ENCODE measurements at places on chromosomes 3 and 15.

DNA sequence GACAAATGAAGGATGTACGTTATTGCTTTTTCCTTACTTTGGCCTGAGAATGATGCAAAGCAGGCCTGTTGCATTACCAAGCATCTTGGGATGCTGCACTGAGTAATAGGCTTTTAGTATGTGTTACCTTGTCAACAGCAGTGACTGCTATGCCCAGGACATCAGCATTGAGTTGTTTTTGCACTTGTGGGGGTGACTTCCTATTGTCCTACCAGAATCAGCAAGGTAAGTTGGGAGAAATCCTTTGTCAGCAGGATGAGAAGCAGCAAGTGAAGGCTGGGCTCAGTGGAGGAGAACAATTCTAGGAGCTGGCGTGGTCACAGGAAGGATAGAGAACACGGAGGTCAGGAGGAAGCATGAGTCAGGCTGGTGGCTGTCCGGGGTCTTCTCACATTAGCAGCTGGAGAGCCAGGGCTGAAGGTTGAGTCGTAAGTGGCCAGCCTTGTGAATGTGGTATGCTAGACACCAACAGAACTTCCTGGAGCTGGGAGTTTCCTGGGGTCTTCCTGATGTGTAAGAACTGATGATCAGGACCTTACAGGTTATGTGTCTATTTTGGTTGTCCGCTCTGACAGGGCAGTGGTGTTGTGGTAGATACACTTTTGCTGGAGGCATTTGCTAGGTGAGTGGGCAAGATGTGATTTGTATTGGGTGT, 142.7 kb downstream of the FNDC3B start:
- DNase-seq = no peak

DNA sequence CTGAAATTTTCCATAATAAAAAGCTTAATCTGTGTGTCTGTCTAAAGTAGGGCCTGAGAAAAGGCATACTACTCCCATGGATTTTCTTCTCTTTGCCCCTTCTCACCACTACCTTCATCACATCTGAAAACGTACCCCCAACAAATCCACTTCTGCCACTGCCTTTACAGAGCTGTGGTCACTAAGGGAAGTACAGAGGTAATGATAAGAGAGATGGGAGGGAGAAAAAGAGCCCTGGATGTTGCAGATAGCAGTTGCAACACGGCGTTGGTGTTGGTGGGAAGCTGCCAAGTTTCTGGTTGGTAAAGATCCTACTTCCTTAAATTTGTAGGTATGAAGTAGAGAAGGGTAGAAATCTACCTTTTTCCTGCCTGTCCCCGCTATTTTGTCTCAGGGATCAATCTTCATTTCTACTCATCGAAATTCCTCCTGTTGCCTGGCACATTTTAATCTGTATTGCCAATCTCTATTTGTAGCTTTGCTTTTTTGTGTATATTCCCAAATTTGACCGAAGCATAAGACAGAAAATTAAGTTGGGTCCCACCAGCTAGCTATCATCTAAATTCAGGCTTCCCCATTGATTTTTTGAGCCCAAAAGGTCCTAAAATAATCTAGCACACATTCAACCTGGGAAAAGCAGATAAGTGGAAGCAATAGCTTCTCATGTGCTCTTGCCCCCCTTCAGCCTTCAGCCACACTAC, 102.9 kb downstream of the TFDP2 start:
- no peak for DNase-seq

DNA sequence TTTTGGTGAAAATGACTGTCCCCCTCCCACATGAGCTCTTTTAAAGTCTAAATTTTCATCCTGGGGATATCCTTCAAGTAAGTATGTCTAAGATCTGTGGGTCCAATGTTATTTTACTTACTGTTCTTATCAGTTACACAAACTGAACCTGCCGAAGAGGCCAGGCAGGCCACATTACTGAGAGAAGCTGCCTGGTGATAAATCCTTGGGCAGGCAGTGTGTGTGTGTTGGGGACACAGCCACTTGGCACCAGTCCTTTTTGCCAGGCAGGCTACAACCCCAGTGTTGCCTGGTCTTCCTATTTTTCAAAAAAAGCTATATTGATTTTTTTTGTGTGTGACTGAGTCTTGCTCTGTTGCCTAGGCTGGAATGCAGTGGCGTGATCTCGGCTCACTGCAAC, 50.6 kb upstream of the RASA2 start:
- no peak for DNase-seq

DNA sequence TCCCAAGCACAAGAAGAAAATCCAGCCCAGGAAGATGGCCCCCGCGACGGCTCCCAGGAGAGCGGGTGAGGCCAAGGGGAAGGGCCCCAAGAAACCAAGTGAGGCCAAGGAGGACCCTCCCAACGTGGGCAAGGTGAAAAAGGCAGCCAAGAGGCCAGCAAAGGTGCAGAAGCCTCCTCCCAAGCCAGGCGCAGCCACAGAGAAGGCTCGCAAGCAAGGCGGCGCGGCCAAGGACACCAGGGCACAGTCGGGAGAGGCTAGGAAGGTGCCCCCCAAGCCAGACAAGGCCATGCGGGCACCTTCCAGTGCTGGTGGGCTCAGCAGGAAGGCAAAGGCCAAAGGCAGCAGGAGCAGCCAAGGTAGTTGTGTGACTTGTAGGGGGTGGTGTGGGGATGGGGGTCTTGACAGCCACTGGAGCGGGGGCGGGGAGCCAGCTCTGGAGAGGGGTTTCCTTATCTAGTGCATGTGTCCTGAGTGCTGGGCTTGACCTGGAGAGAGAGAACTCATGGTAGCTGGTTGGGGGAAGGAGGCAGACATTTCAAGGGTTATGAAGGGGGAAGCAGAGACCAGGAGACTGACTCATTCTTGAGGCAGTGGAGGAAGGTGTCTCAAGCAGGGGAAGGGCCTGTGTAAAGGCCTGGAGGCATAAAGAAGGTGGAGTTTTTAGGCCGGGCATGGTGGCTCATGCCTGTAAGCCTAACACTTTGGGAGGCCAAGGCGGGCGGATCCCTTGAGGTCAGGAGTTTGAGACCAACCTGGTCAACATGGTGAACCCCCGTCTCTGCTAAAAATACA, 6.2 kb downstream of the H1-8 start:
- no peak for DNase-seq

- DNase-seq = no peak
Measured at GRCh38 chr3:188700501-188700900, 471.3 kb upstream of the TPRG1 start.

DNA sequence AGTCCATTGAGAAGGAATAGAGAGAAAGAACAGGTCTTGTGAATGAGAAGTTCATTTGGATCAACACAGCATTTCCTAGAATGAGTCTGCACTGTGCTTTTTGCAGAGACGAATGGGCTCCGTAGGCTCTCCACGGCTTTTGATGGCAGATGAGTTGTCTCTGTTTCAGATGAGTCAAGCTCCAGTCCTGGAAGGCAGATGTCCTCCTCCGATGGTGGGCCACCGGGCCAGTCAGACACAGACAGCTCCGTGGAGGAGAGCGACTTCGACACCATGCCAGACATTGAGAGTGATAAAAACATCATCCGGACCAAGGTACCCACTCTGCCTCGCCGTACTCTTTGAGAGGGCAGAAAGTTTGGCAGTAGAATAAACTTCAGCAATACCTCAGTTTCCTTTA, 70.5 kb downstream of the SIDT1 start:
- no peak for DNase-seq

DNA sequence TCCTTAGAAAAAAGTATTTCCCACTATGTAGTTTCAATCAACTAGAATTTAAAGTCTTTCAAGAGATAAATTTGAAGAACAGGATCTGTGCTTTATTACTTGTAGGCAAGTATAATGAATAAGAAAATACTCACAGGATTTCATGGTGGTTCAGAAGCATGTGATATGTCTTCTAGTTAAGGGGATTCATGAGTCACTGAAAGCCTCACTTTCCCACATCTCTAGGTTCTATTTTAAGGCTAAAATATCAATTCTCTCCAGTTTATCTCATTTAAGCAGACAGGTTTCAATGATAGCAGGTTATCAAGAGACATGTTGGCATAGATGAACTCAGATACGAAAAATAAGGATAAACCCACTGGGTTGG, 437.8 kb upstream of the BCHE start:
- DNase-seq = no peak

- no peak for DNase-seq
Measured at GRCh38 chr15:57534281-57534680, 57.4 kb upstream of the MYZAP start.

DNA sequence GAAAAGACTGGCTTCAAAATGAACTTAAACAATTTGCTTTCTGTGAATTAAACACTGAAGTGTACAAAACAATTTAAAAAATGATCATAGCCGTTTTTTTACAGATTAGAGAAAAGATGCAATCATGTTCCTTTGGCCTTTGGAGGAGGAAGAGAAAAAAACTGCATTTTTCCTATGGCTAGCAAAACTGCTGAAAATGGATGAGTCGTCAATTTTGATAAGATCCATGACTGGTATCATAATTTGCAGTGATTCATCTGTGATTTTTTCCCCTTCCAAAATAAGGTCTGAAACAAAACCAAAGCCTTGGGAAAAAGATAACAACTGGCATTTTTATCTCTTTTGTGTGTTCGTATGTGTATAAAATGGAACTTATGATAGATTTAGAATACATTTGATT, 255.6 kb upstream of the SATB1 start:
- DNase-seq = no peak

DNA sequence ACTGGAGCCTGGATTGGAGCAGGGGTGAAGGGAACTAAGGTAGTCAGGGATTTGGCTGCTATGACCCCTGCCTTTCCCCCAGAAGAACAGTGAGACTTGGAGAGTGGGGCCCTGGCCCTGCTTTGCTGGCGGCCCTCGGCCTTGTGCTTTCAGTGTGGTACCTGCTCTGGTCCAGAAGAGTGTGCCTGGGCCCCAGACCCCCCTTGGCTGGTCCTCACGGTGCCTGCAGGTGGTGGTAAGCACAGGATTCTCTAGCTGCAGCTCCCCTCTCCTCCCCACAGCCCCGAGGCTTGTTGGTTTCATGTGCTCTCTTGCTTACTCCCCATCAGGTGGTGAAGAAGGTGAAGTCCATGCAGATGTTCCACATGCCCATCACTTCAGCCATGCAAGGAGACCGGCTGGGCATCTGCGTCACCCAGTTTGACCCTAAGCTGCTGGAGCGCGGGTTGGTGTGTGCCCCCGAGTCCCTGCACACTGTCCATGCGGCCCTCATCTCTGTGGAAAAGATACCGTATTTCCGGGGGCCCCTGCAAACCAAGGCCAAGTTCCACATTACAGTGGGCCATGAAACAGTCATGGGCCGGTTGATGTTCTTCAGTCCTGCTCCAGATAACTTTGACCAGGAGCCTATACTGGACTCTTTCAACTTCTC, 125.7 kb downstream of the DNAJB8 start:
- DNase-seq = no peak

GRCh38 chr15:40464595-40465185, 6.1 kb upstream of the CHST14 start:
- no peak for DNase-seq

DNA sequence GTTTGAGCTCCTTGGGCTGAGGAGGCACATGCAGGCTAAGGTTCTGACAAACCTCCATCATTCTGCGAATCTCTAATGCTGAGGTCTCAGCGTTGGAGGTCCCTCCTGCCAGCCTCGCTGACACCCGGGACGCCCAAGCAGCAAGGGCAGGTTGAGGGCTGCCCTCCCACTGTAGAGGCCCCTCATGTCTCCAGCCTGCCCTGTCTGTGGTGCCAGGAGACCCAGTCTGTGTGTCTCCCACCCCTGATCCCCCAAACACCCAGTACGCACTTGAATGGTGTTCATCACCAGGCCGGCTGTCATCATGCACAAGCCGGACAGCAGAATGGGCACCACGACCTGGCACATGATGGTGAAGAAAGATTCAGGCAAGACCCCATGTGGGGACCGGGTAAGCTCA, 27.8 kb downstream of the SLC41A3 start:
- no peak for DNase-seq

- DNase-seq = no peak
Measured at GRCh38 chr3:128585974-128586373, 64.6 kb downstream of the RPN1 start.

DNA sequence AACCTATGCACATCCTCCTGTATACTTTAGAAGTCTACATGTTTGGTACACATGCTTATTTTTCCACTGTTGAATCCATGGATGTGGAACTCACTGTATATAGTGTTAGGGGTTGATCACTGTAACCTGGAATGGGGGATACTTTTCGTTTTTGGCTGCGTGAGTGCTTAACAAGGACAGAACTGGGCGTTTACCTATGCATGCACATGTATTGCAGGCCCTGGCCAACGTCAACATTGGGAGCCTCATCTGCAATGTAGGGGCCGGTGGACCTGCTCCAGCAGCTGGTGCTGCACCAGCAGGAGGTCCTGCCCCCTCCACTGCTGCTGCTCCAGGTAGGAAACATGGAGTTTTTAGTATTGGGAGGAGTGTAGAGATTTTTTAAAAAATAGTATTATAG, 2.3 kb downstream of the RPLP1 start:
- DNase-seq = no peak

DNA sequence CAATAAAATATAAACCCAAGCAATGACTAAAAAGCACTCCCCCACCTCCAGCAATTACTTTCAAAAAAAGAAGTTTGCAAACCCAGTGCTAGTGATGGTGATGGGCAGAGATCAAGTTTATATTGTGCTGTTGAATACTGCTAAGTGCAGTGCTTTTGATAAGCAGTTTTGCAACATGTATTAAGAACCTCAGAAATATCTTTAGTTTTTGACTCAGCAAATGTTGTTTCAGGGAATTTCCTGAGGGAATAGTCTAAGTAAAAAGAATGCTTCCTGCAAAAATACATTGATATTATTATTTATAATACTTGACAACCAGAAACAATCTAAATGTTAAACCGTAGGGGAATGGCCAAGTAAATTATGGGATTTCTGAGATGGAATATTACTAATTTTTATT, 69.3 kb downstream of the ADAMTSL3 start:
- DNase-seq = no peak

DNA sequence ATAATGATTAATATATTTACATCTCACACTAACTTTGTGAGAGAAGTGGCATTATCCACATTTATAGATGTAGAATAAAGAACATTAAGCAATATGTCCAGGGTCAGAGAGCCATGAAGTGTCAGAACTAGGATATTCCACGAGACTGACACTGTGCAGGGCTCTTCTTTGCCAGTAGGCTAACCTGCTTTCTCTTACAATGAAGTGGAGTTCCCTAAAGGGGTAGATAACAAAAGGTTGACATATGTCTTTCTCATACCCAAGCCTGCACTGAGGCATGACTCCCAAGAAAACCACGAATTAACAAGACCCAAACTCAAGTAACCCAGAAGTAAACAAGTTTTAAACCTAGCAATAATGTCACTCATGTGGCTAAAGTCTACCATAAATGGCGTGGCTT, 191.5 kb upstream of the SLC2A2 start:
- no peak for DNase-seq

GRCh38 chr3:107897471-107898061, 193.3 kb downstream of the CD47 start:
- DNase-seq = no peak

- DNase-seq = no peak
Measured at GRCh38 chr3:23489300-23490158, 286.4 kb downstream of the UBE2E2 start.

- DNase-seq = no peak
Measured at GRCh38 chr3:156206157-156206556, 85.8 kb downstream of the KCNAB1 start.

DNA sequence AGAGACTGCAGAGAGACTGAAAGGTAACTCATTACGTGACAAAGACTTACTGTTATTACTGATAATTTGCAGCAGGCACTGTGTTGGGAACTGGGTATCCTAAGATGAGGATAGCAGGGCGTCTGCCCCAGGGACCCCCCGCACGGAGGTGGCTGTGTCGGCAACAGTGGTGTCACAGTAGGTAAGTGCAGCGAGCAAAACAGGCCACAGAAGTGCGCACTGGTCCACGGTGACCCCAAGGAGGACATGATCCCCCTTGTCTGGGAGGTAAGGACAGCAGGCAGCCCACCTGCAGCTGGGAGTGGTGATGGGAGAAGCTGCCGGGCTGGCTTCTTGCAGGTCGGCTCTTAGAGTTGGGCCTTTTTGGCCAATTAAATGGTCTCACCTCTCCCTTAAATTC, 82.9 kb downstream of the FAM43A start:
- no peak for DNase-seq
